ENCODE measurements at places on chromosomes 1 and 21. TPM values are rescaled to one million over a fixed set of nuclear protein-coding genes. Genes with fewer than 3 reads are reported as not detected.

DNA sequence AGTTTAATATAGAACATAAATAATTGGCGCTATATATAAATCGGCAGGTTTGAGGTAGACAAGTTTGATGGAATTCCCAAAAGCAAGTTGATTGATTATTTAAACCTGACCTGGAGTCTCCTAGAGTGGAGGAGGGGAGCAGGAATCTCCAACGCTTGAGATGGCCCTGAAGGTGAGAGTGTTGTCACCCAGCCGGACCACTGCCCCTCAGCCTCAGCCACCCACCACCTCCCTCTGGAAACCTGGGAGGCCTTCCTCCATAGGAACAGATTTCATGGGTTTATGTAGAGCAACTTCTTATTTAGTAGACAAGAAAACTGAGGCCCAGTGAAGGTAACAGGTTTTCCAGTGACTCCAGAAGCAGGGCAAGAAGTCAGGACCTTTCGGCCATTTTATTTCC, 389.5 kb downstream of the KIF26B start:
- no peak for DNase-seq

DNA sequence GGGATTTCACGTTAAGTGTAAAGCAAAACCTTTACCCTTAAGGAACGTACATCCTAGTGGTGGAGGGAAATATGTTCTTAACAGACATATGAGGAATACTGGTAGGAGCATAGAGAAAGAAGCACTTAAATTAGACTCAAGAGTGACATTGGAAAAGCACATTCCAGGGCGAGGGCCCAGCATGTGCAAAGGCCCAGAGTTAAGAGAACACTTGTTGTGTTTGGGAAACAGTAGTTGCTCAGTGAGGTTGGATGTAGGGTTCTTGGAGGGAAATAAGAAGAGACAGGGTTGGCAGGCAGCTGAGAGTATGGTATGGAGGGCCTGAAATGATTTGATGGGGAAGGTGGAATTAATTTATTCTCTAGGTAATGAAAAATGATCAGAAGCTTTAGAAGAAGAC, 115.5 kb downstream of the CNIH3 start:
- DNase-seq = no peak

The TNFRSF4 gene
- total RNA-seq = 6.5 TPM

The NKAIN1 gene
- total RNA-seq = not detected

GRCh38 chr1:16294219-16295212, 57.5 kb upstream of the CPLANE2 start:
- DNase-seq = no peak

DNA sequence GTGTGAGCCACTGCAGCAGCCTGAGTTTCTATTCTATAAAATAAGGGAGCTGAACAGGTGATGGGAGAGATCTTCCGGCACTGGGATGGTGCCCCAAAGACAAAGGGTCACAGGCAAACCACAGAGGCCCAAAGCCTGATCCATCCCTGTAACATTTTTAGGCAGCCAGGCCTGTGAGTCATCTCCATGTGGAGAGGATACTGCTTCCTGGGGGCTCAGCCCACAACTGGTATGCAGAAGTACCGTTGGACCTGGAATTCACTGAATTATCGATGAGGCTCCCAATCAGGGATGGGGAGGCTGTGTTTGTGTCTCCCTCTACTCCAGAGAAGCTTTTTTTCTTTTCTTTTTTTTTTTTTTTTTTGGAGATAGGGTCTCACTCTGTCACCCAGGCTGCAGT, 48.8 kb upstream of the WASF2 start:
- DNase-seq = no peak

DNA sequence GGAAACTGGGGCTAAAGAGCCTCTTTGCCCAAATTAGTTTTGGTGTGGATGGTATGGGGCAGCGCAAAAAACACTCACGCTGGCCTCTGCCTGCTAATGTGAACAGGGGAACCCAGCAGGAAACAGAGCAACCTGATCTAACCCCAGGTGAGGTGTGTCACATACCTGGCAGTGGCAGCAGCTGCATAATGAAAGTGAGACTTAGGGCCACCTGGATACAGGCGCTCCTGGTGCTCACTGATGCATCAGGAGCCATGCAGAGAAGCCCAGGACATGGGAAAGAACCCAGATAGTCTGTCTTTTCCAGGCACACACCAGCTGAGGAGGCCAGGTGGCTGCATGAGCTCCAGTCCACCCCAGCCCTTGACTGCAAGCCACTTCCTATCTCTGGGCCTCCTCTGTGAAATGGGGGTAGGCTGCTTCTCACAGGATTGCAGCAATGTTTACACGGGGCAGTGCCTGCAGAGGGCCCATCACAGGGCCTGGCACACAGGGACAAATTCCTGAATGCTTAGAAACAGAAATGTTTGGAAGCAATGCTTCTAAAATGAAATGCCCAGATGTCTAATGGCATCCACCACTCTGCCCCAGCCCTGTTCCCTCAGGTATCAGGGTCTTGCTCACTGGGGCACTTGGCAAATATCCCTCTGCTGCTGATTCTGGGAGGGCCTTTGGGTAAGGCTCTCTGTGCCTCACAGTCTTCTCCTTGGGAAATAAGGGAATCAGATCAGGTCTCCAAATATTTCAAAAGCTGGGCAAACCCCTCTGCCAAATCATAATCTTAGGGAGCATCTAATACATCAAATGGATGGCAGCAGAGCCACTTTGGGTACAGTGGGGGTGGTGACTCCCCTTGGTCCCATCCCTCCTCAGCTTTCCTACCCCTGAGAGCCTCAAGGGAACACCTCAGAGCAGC, 19.9 kb downstream of the DHCR24 start:
- DNase-seq = no peak

GRCh38 chr1:229068270-229068987, 202.5 kb upstream of the RAB4A start:
- DNase-seq = no peak

The CZIB gene
- 32.8 TPM for total RNA-seq

GRCh38 chr1:222898191-222898527, 83.3 kb downstream of the DISP1 start:
- DNase-seq = no peak

- DNase-seq = no peak
Observed at GRCh38 chr21:41769933-41770332, 3.1 kb upstream of the RIPK4 start.

The LIPI gene
- total RNA-seq = not detected

- DNase-seq = no peak
Observed at GRCh38 chr1:36963006-36963405, 71.3 kb downstream of the GRIK3 start.

DNA sequence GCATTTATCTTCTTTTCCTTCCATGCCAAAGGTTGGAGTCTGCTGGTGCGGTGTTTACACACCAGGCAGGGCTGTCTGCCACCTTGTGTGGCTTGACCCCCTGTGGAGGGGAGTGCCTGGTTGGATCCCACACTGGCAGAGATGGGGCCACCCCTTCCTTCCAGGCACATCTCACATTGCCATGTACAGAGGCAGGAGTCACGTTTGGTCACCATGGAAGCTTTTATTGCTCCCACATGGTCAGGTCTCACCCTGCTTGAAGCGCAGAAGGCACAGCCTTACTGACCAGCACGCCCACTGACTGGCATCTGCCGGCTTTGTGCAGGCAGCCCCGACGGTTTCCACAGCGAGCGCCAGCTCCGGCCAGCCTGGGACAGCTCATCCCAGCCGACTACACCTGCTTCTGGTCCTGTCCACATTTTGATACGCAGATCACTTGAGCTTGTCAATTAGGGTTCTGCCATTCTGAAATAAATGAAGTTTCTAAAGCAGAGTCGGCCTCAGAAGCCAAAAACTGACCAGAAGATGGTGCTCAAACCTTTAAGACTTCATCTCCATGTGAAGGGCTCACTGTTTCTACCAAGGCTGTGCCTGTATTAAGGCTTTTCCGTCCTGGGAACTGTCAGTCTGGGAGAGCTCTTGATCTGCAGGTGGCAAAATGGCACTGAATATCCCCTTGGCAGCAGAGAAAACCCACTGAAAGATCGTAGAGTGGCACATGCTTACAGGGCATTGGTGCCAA, 35.6 kb upstream of the EPHA8 start:
- no peak for DNase-seq

- DNase-seq = no peak
Observed at GRCh38 chr1:212433577-212434462, 1.1 kb downstream of the NENF start.

The FHL3 gene
- 13.9 TPM for total RNA-seq

The PEAR1 gene
- not detected for total RNA-seq

DNA sequence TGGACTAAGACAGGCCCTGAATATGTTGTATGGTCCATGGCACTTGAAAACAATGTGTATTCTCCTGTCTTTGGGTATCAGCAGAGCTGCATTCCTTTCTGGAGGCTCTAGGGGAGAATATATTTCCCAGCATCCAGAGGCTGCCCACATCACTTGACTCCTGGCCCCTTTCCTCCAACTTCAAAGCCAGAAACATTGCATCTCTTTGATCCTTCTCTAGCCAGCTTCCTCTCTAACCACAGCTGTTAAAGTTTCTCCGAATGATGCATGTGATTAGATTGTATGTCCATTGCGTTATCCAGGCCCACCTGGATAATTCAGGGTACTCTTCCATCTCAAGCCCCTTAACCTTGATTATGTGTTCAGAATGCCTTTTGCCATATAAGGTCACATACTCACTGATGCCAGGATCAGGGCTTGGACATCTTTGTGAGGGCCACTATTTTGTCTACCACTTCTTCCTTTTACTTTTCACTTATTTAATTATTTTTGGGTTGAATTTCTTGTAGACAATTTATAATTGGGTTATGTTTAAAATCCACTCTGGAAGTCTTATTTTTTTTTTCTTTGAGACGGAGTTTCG, 5.3 kb downstream of the CHD1L start:
- no peak for DNase-seq

DNA sequence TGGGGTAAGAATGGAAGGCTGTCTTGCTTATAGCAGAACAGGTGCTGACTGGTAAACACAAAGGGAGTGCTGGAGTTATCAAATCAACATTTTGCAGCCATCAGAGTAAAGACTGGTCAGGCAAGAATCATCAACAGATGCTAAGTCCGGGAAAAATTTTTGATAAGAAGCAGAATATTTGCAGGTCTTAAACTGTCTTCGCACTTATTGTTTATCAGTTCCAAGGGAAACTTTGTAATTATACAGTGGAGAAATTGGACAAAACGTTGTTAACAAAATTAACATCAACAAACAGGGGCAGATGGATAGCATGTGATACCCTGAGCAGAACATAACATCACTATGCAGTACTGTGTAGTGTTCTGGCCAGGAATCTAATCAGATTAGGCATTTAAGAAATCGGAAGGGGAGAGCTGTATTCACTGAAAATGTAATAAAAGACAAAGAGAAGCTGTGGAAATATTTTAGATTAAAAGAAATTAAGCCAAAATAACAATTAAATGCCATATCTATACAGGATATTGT, 127.1 kb downstream of the DAB1 start:
- DNase-seq = no peak

DNA sequence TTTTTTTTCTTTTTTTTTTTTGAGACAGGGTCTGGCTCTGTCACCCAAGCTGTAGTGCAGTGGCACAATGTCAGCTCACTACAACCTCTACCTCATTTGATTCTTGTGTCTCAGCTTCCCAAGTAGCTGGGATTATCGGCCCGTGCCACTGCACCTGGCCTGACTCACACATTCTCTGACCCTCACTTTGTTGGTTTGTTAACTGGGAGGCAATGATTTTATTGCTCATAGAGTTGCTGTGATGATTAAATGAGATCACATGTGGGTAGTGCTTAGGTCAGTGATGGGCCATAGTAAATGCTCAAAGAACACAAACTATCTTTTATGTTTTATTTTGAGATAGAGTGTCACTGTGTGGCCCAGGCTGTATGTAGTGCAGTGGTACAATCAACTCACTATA, 47.3 kb upstream of the SSBP3 start:
- no peak for DNase-seq

GRCh38 chr1:233094269-233094668, 143.9 kb downstream of the NTPCR start:
- DNase-seq = no peak

The APOBEC4 gene
- total RNA-seq = not detected

The CCNL2 gene
- total RNA-seq = 83.8 TPM

- DNase-seq = no peak
Observed at GRCh38 chr21:27108701-27109100, 141.8 kb upstream of the ADAMTS5 start.

The EFNA1 gene
- total RNA-seq = not detected

The RNF207 gene
- total RNA-seq = 27.0 TPM

DNA sequence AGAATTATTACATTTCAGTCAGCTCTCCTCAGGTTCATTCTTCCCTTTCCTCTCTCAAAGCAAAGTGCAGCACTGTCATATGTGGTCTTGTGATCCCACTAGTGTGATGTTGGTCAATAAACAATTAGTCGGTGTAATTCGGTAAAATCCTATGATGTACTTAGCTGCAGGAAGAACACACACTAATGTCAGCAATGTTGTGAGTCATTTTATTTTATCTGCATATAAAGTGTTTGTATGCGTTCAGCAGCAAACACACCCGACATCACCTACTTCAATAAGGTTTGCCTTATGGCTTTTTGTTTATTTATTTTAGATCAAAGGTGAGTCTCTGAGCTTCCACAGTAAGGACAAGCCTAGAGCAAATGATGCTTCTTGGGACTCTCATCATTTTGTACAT, 47.8 kb downstream of the PTPN14 start:
- DNase-seq = no peak

- DNase-seq = no peak
Observed at GRCh38 chr1:204316164-204316563, 43.6 kb downstream of the PLEKHA6 start.

- no peak for DNase-seq
Observed at GRCh38 chr1:146012703-146013558, 8.6 kb downstream of the HJV start.

GRCh38 chr1:20261095-20261494, 29.6 kb upstream of the VWA5B1 start:
- no peak for DNase-seq

DNA sequence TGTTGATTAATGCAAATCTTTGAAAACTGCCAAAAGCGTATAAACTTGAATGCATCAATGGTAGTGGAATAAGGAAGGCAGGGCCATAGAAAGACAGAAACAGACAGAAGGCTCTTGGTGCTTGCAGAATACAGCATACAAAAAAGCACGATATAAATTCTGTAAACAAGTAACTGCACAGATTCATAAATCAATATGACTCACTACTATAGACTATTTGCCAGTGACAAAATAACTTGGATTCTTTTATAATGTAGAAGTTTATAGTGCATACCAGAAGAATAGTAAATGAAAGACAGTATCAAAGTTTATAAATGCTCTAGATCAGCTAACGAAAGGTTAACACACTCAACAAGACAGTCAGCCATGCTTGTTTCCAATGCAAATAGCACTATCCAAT, 349.6 kb downstream of the PTBP2 start:
- no peak for DNase-seq

- DNase-seq = no peak
Observed at GRCh38 chr1:21338573-21339355, 48.5 kb upstream of the ECE1 start.

The PDZK1 gene
- not detected for total RNA-seq

The FAM177B gene
- total RNA-seq = not detected

DNA sequence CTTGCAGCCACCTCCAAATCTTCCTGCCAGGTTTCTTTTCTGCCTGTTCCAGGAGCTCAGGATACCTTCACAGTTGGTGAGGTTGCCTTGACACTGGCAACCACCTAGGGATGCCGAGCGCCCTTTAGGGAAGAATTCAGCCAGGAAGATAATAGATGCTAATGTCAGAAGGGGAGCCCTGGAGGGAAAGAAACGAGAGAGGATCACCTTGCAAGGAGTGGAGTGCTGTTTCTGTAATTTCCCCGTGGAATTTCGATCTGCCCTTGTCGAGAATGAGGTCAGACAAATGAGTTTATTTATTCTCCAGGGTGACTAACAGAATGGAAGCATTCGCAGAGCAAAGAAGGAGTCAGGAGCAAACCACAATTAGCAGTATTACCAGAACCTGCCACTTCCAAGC, 315.8 kb upstream of the KAZN start:
- no peak for DNase-seq

The OR2L5 gene
- total RNA-seq = not detected

The AMY1C gene
- not detected for total RNA-seq

The TMEM81 gene
- total RNA-seq = 1.7 TPM

All from GM12878 (cell line).